Activated CD4-positive, alpha-beta T cell treated with anti-CD3 and anti-CD28 coated beads for 48 hours (primary cell): ENCODE measurements at places on chromosomes 13 and 19.
A peak's percentile ranks its signal among the peaks of the same experiment; 100 is the strongest.

DNA sequence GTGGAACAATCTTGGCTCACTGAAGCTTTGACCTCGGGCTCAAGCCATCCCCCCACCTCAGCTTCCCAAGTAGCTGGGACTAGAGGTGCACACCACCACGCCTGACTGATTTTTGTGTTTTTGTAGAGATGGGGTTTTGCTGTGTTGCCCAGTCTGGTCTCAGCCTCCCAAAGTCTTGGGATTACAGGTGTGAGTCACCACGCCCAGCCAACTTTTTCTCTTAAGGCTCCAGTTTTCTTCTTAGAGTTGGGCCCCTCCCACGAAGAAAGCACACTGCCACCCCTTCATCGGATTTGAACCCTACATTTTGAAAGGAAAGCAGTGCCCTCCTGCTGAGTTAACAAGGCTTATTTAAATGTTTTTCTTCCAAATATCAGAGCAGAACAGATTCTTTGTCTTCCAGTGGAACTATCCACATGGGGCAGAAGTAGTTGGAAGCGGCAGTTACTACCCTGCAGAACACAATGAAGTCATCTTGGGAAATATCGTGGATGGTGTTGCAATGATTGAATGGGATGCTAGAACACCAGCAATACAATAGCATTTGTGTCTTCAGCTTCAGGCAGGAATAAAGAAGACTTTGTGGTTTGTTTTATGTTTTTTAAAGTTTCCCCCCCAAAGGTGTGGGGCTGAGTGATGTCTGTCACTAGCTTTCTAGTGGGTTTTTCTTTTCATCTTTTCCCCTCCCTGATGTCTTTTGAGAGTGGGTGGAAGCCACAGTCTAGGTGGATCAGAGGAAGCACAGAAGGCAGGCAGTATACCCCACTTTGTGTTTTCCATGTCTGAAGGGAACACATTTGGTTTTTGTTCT, 8.9 kb downstream of the ACTN4 start:
- peak; percentile 39 for DNase-seq

DNA sequence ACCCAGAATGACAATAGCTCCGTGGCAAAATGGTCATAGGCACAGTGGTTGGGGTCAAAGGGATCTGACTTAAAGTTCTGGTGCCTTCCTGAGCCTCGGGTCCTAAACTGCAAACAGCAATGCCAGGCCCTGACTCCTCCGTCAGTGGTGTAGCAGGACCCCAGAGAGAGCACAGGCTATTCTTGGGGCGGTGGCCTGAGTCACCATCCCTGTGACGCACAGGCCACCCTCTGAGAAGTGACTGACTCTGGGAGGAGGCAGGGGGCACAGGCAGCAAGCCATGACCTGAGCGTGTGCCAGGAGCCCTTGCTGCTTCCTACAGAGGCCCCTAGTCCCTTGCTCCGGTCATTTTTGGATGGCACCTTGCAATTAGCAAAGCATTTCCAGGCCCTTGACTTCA, 18.7 kb downstream of the PLVAP start:
- DNase-seq = no peak

DNA sequence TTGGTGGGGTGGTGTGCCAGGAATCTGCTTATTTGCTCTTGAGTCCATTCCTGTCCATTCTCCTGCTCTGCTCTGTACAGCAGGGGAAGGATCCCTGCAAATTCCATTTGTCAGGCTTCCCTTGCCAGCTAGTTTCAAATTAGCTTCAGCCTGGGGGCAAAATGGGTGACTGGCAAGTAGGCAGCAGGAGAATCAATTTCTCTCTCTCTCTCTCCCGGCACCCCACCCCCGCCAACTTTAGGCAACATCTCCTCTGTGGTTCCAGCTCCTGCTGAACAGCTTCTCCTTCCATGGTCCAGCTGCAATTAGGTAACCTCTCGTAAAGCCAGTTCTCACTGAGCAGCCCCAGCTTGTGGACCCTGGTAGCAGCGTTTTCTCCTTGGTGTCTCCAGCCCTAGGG, 6.7 kb upstream of the MYCBP2 start:
- DNase-seq = no peak

GRCh38 chr19:2538096-2538757, 62.3 kb downstream of the GADD45B start:
- DNase-seq = no peak

- no peak for DNase-seq
Measured at GRCh38 chr13:24784319-24784718, 20.4 kb downstream of the RNF17 start.

- DNase-seq = no peak
Measured at GRCh38 chr13:51495316-51495715, 42.5 kb upstream of the INTS6 start.

DNA sequence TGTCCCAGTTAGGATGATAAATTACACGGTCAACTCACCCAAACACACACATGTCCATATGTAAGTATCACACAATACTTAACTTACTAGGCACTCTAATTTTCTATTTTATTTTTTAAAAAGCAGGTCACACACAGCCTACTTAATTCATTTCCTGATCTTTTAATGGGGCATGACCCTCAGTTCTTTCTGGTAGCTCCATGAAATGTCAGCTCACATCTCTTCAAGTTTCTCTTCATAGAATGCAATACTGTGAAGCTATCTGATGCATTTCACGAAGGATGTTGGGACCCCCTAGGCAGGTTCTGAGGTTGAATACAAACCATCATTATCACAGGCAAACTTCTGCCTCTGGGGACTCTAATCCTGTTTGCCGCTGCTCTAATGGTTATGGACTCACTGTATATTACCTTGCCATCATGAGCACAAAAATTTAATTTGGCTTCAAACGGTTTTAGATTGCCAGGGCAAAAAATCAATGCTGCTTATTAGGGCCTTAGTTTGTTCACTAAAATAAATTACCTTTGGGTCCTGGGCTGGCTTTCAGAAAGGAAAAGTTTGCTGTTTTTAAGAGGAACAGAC, 16.1 kb upstream of the DHRS12 start:
- no peak for DNase-seq

- no peak for DNase-seq
Measured at GRCh38 chr13:94332359-94333096, 147.0 kb downstream of the DCT start.

- DNase-seq = no peak
Measured at GRCh38 chr13:64936879-64937278, 2293.3 kb downstream of the PCDH9 start.

GRCh38 chr19:33748231-33748630, 48.4 kb upstream of the KCTD15 start:
- DNase-seq = no peak

- no peak for DNase-seq
Measured at GRCh38 chr13:113559061-113559460, 25.5 kb upstream of the TFDP1 start.

- no peak for DNase-seq
Measured at GRCh38 chr13:29369060-29369743, 226.3 kb downstream of the SLC7A1 start.

- no peak for DNase-seq
Measured at GRCh38 chr19:48354332-48354992, 9.3 kb downstream of the TMEM143 start.

DNA sequence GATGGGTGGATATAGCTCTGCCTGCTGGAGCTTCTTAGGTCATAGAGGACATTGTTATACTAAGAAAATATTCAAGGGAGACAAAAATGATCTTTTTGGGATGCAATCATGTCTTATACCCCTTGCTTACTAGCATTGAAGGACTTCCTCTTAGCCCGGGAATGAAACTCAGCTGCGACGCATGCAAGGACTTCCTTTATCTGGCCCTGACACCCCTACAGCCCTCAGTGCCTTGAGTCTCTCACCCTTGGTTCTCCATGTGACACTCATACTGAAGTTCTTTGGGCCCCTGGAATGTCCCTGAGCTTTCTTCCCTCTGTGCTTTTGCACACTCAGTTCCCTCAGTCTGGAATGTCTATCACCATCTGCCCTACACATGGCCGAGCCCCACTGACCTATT, 72.5 kb upstream of the MTIF3 start:
- DNase-seq = no peak

GRCh38 chr19:33997690-33998089, 174.6 kb upstream of the LSM14A start:
- DNase-seq = no peak

DNA sequence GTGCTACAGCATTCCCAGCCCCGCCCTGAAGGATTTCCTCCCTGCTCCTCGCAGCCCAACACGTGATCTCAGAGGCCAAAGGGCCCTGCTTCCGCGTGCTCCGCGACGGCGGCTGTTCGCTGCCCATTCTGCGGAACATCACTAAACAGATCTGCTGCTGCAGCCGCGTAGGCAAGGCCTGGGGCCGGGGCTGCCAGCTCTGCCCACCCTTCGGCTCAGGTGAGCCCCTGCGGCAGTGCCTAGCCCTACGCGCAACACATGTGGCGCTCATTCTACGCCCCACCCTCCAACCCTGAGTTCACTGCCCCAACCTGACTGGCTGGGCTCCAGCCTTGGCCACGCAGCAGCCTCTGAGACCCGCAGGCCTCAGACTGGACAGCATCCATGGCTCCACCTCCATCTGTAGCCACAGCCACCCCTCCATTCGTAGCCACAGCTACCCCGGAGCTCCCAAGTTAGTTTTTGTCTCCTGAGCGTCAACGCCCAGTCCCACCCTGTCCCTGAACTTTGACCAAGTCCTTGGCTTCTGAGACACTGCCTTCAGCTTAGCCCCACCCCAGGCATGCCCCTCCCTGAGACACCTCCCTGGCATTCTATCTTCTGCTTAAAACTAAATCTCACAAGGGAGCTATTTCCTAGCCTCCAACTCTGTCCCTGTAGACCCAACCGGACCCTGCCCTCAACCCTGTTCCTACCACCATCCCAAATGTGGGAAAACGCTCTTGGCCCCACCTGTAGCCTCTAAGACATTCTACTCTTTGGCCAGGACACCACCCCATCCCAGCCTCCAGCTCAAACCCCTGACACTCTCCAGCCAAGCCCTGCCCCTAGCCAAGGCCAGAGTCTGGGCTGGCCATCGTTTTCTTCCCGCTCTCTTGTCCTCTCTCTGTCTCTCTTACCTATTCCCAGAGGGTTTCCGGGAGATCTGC, 6.4 kb downstream of the LTBP4 start:
- DNase-seq = no peak

DNA sequence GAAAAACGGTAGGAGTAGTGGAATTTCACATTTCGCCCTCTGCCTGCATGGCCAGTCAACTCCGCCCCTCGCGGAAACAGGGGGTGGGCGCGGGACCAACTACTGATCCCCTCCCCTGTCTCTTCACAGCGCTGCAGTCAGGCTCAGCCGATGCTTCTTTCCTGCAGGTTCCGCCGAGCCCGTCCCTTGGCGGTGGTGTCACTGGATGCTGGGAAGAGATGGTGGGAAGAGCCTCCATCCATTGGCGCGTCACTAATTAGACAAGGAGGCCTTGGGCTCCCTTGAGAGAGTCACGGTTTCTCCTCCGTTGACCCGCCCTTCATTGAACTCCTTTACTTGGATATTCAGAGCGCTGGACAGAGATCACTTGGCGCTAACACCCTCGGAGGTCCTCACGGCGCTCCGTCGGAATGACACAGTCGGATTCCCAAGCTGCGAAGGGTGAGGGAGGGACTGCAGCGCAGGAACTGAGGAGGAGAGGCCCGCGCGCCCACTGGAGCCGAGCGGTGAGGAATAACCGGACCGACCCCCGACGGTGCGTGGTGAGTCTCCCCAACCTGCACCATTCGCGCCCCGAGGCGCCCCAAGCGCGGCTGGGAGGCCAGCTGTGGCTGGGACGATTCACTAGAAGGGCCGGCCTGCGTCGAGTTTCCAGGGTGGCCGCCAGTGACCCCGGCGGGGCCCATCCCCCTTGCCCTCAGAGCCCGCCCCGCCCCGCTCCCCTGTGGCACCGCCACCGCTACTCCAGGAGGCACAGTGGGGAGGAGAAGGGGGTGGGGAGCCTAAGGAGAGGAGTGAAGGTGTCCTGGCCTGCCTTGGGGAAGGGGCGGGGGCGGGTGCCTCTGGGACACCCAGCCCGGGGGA, 11.2 kb upstream of the CEACAM21 start:
- DNase-seq = no peak

DNA sequence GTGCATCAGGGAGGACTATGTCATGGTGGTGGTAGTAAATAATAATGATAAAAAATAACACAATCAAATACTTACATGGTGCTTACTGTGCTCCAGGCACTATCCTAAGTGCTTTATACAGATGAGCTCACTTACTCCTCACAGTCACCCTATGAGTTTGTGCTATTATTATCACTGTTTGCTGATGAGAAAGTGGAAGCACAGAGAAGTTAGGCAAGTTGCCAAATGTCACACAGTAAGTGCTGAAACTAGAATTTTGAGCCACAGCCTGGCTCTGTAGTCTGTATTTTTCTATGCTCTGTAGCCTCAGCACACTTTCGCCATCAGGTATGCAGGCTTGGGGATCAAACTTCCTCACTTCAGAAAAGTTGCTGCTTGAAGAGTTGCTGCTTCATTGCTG, 46.6 kb downstream of the HTR2A start:
- no peak for DNase-seq

- peak; percentile 28 for DNase-seq
Measured at GRCh38 chr13:46320406-46320805, 66.6 kb downstream of the RUBCNL start.

GRCh38 chr19:43643326-43643725, 3.7 kb upstream of the CADM4 start:
- no peak for DNase-seq

- no peak for DNase-seq
Measured at GRCh38 chr13:36067746-36068381, 63.3 kb downstream of the DCLK1 start.

DNA sequence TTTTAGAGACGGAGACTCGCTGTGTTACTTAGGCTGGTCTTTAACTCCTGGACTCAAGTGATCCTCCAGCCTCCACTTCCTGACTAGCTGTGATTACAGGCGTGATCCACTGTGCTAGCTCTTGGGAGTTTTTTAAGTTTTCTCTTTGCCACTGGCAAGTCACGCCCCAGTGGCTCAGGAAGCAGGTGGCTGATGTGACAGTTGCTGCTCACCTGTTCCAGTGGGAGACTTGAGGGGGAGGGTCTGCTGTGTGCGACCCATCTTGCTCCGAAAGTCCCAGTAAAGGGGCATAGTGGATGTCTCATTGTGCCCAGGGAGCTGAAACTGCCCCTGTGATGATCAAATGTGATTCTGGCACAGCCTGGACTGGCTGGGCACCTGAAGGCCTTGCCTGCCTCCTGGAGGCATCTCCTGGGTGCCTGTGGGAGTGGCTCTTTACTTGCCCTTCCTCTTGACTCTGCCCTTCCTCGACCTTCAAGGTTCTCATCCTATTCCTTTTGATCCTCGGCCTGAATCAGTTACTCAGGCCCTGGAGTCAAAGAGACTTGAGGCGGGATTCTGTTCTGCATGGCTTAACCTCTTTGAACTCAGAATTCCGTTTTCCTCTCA, 7.8 kb downstream of the SMARCA4 start:
- DNase-seq = no peak

DNA sequence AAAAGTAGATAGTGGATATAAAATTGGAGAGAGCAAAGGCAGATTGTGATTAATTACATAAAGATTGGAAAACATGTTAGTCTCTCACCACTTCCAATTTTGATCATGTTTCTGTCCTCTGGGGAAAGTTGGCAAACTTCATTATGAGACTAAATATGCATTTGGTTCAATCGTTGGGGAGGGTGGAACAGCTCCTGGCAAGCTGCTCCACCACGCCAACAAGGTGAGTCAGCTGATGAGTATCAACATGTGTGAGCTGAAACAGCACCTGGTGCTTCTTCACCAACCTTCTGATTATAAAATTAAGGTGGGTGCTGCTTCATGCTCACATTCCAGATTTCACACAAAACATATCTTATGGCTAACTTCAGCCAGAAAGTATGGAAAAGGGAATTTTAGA, 1784.6 kb downstream of the SLITRK5 start:
- DNase-seq = no peak

GRCh38 chr13:25881971-25882451, 169.8 kb downstream of the SHISA2 start:
- DNase-seq = no peak
